Vagina (tissue), 2 donors: ENCODE measurements at places on chromosomes 13 and 19.

DNA sequence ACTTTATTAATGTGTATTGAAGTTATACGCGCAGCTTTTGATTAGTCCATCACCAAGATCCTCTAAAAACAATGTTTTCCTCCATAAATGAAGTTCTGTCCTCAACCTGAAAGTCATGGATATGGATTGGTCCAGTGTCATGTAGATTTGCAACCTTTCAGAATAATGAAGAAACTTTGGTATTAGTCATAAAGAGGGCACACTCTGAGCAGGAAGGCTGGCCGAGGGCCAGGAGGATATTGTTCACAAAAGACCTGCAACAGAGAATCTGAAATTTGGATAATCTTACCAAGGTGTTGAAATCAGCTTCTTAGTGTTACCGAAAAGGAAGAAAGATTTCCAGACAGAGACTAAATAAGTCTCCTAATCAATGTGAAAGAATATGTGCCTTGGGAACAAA lies 20.7 kb downstream of the CLDN10 start:
- DNase-seq, result no peak

DNA sequence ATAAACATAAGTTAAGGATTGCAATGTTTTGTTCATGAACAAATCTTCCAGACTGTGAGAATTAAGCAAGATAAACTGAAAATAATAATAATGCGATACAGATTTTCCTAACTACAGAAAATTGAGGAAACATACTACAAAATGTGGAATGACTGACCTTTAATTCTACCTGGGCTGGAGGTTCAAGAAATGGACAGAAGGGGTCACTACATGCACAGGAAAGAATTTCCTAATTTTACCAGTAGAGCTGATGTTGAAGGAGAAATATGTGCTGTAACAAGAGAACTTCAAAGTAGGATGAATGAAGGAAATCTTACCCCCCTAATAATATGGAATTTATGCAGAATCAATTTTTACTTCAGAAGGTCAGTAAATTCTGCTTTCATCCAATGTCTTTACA lies 62.3 kb downstream of the ZNF627 start:
- no peak for DNase-seq

- DNase-seq, result no peak
Observed at GRCh38 chr19:15623711-15624318, 8.8 kb downstream of the CYP4F8 start.

- no peak for DNase-seq
Observed at GRCh38 chr13:32142956-32143375, 111.4 kb downstream of the FRY start.

DNA sequence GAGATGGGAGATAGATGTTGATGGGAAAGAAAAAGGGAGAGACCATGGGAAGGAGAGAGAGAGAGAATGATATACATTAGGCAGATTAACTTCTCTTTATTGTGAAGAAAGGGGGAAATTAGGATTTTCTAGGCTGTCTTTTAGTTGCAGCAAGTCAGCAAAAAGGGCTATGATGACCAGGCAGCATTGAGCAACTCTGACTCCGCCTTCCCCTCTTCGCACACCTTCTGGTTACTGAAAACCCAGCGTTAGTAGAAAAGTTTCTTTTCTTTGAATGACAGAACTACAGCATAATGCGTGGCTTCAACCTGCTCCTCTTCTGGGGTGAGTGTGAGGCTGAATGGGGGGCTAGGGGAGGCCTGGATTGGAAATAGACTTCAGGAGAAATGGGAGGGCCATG lies at the start of gene ADGRE1:
TSS of gene ADGRE1 (plus strand) at position 264 of the 400 bp plus-strand sequence. CDS start at position 294, 30 bp downstream.
- no peak for DNase-seq

DNA sequence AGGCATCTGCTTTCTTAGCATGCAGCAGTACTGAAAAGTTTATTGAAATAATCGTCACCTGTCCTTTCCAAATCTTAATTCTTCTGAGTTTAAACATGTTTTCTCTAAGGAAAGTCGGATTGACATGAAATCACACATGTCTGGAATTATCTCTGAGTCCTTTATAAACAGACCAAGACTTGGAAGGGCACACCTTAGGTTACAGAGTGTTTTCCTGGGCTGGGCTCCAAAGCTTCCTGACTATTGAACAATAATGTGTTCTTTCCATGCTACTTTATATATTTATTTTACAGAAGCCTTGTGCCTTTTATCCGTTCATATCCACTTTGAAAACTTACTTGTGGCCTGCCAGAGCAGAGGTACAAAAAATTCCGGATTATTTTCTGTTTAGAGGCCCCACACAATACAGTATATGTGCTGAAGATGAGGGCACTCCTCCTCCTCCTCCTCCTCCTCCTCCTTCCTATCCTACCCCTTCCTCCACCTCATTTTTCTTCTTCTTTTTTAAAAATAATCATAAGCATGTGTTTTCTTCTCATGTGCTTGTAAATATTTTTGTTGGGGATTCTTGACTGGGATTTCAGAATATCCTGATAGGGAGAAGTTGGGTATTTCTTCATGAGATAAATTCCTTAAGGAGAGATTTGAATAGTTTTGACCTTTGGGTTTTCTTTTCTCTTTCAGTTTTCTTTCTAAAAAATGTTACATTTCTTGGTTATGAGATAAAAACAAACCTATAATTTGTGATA lies 52.3 kb downstream of the LRCH1 start:
- DNase-seq, result no peak
